ENCODE measurements at places on chromosomes 7 and 10. TPM values are rescaled to one million over a fixed set of nuclear protein-coding genes. Genes with fewer than 3 reads are reported as not detected.

The ARL4A gene
- total RNA-seq: 12.4 TPM

GRCh38 chr7:130491841-130492522 lies at the start of gene MEST:
Gene MEST, plus strand, starts transcription at chr7:130492085. Its CDS starts 229 bp downstream, at chr7:130492314.
- peak; percentile 9 for ATAC-seq

GRCh38 chr7:31488562-31489203 lies 25.2 kb upstream of the ITPRID1 start:
- ATAC-seq: peak; percentile 51

DNA sequence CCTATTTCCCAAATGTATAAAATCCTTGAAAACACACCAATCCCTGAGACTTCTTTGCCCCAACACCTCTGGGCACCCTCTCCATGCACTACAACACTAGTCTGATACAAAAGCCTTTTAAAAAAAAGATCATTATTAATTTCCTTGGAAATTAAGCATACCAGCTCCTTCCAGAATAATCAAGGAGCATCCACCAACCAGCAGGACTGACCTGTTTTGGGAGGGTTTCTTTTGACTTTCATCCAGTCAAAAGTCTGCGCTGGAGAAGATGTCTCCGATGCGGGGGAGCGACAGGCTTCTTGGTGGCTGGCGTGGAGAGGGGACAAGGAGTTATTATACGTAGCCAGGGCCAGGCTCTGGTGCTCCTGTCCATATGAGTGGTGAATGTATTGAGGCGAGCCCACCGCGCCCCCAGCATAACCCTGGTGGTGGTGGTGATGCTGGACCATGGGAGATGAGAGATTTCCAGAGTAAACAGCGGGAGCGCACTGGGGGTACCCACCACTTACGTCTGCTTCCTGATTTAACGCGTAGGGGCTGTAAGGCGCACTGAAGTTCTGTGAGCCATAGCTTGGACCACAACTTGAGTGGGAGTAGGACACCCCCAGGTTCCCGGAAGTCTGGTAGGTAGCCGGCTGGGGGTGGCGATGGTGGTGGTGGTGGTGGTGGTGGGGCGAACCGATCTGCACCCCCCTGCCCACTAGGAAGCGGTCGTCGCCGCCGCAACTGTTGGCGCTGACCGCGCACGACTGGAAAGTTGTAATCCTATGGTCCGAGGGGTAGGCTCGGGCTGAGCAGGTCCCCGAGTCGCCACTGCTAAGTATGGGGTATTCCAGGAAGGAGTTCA lies 527 bp downstream of the HOXA1 start:
- peak; percentile 18 for ATAC-seq

The NUTM2A gene
- total RNA-seq: 0.50 TPM

DNA sequence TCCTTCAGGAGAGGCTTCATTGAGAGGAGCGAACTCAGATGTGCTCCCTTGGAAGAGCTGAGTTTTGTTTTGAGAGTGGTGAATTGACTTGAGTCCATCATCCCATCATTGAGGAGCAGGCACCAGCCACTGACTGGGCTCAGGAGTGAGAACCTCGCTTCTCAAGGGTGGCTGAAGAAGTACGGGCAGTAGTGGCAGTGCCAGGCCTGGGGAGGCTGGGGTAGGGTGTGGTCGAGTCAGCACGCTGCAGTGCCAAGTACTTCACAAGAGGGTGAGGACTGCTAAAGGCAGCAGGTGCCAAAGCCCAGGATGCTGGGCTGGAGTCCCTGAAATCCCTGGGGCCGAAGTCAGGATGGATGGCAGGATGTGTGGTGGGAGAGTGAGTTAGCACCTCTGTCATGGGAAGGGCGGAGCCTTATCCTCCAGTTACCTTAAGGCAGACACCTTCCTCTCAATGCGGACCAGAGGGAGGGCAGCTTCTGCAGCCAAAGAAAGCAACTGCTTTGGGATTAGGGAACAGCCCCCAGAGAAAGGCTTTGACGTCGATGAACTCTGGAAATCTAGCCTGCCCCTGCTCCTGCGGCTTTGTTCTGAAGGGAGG lies 210.3 kb downstream of the CAMK1D start:
- ATAC-seq: no peak

The SH3PXD2A gene
- 8.0 TPM for total RNA-seq

- peak; percentile 93 for ATAC-seq
Measured at GRCh38 chr10:5666008-5666840, at the start of gene ASB13. Gene ASB13, minus strand, starts transcription at chr10:5666595. Its CDS starts 44 bp downstream, at chr10:5666551.

- ATAC-seq: no peak
Measured at GRCh38 chr7:25455683-25456251, 227.5 kb upstream of the NPVF start.

DNA sequence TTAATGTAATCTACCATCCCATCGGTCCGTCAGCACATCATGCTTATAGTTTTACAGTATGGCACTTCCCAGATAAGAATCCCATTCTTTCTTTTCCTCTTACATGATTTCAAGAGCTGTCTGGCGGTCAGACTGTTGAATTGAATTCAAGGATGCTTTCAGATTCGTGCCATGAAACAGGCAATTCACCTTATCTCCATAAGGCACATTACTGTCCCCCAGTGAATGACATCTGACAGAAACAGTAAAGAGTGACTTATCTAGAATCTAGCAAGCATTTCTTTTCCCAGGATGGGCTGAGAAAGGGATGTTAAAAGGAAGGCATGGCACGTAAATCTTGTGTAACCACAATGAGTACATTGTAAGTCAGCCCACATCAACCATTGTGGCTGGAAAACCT lies 61.1 kb upstream of the SEM1 start:
- ATAC-seq: no peak

DNA sequence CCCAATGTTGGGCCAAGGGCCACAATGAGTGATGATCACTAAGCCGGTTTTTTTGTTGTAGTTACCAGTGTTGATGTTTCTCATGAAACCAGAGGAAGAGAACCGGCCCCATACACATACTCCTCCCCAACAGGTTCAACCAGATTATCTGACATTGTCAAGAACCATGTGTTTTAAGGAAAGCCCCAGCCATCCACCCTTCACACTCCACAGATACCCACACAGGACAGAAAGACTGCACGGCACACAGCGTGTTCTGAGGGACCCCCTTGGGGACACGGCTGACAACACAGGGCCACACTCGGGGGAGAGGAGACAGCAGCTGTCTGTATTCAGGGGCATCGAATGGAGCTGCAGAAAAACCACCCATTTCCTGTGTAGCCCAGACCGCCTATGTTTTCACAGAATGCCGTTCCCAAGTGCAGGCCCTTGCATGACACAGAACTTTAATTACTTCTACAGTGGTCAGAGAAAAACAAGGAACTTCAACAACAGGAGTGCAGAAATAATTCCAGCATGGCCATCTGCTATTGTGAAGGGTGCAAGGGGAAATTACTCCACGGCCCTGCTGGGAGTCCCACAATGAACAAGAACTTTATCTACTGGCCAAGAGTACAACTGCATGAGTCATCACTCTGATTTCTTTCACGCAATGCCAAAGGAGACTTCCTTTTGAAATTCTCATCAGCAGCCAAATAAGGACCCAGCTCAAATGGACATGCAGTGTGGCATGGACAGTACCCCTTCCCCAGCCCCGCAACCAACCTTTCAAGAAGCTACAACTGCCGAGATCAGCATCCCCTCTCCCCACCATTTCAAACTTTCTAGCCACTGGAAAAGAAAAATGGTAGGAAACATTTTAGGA lies 2.3 kb downstream of the KLF6 start:
- peak; percentile 27 for ATAC-seq

- no peak for ATAC-seq
Measured at GRCh38 chr10:77614778-77615625, 22.6 kb downstream of the KCNMA1 start.

DNA sequence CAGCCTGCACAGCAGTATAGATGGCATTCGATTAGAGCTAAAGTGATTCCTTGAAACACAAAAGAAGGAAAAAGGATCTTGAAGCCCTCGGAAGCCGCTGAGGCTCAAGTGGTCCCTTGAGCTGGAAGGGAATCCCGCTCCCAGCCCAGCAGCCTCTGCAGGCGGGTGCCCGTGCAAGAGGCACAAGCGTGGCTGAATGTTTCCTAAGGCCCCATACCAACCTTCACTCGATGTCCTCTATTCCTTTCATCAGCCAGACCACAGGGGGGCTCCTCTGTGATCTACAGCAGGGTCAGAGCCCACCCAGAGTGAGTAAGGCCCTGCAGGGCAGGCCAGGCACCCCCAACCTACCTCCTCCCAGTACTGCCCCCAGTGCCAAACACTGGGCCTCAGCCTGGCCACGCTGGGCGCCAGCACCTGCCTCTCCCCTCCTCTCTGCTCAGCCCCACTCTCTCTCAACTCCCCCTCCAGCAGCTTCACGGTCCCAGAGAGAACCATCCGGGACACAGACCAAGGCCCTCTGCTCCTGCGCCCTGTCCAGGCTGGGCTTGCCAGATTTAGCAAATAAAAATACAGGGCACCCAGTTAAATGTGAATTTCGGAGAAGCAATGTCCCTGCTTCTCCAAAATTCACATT lies 30.5 kb downstream of the EBF3 start:
- no peak for ATAC-seq

The GPRIN2 gene
- not detected for total RNA-seq

DNA sequence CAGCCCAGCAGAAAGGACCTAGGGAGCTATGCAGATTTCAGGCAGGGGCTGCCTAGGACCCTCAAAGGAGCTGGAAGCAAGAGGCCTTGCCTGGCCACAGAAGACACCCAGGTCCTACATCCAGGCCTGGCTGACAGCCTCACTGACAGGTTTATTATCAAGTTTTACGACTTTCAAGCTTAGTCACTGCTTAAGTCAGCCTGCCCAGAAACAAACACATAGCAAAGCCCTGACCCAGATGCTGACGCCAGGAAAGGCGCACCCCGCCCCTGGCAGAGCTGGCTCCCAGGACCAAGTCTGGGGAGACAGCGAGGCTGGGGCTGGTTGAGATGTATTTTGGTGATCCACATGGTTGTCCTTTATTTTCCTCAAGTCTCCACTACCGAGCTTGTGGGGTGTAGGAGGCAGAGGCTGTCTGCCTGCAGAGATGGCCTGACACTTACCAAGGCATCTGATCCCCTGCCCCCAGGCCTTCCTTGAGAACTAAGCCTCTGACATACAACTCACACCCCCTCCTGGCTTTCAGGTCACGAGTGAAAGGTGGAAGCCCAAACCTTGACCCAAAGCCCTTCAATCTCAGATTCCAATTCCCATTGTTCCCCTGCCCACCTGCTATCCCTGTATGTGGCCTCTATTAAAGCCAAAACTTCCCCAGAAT lies 80.7 kb upstream of the EMX2 start:
- ATAC-seq: no peak

Data from activated T-helper 17 cell treated with anti-CD3 and anti-CD28 coated beads, Interleukin-2, amount 50 U/mL, for 72 hours (primary cell).